ENCODE measurements at places on chromosomes 3 and 15.

GRCh38 chr3:107953722-107954121 is 137.1 kb downstream of the CD47 start:
- DNase-seq: no peak

DNA sequence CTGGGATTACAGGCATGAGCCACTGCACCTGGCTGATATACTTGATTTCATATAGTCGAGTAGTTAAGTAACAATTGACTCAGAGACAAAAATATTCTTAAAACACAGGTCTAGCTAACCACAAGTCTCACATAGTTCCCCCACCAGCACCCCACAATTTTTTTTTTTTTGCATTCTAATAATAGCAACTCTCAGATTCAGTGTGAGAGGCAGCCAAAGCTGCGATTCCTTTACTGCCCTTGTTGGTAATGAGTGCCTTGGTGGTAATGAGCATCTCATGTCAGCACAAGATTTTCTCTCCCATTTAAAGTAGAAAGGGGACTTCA is 72.5 kb downstream of the WWTR1 start:
- DNase-seq: no peak

DNA sequence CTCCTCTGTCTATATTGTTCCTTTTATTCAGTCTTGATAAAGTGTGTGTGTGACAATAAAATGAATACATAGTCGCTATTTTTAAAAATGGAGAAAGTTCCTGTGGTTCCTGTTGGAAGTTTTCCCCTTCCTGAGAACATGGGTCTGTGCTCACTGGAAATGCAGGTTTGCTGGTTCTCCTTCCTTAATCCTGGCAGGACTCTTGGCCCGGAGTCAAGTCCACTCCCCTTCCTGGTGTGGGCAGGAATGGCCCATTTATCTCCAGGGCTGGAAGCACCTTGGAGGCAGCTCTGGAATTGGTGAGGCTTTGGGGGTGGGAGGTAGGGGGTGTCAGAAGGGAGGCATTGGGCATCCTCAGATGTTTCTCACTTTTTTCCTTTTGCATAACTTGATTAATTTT is 30.1 kb downstream of the FOXL2 start:
- DNase-seq: peak; percentile 59

DNA sequence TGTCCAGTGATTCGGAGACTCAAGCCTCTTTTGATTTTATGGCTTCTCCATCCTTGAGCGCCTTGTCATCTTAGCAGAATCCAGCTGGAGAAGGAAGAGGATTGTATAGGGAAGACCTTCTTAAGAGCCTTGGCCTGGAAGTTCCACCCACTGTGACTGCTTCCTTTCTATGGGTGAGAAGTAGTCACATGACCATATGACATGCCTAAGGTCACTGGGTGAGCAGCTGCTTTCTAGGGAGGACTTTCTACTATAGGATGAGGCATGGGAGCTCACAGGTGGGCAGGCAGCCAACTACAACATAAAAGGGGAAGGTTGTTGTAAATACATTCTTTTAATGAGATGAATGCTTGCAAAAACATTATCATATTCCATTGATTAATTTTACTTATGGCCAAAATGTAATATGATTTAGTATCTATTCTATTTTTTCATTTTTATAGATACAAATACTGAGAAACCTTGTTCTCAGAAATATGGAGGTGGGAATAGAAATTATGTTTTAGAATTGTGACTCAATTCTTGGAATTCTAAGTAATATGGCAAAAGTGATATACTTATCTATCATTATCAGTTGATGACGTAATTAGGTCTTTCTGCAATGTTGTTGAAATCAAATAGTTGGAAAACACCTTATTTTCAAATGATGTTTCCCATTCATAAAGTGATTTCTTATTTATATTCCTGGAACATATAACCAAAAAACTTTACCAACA is 53.6 kb upstream of the MINAR1 start:
- DNase-seq: no peak

- DNase-seq: no peak
These were observed 16.4 kb downstream of the HDC start for GRCh38 chr15:50248994-50249582.

- DNase-seq: no peak
These were observed 692 bp downstream of the UBE2E2 start for GRCh38 chr3:23203708-23204330.

- no peak for DNase-seq
These were observed 241.9 kb upstream of the PEX5L start for GRCh38 chr3:180278583-180279188.

- DNase-seq: peak; percentile 56
These were observed 28.3 kb downstream of the RUVBL1 start for GRCh38 chr3:128095222-128095703.

DNA sequence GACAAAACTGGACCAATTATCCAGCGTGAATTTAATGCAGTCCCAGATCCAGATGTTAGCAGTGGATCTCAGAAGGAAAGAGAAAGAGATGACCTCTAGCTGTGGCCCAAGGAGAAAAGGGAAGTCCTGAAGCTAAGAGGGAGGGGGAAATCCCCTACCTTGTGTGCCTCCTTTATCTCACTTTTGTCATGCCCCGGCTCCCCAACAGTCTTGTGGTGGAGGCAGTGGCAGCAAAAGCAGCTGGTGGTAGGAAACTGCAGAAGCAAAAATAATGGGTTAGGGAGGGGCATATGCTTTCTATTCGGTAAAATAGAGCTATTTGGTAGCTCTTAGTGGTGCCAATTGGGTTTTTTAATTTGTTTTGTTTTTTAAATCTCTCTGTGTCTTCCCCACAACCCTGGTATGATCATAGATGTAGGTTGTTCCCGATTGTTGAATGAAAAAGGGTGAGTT is 56.5 kb downstream of the MCTP2 start:
- no peak for DNase-seq

- DNase-seq: no peak
These were observed 2.4 kb downstream of the HTD2 start for GRCh38 chr3:58308728-58309127.

DNA sequence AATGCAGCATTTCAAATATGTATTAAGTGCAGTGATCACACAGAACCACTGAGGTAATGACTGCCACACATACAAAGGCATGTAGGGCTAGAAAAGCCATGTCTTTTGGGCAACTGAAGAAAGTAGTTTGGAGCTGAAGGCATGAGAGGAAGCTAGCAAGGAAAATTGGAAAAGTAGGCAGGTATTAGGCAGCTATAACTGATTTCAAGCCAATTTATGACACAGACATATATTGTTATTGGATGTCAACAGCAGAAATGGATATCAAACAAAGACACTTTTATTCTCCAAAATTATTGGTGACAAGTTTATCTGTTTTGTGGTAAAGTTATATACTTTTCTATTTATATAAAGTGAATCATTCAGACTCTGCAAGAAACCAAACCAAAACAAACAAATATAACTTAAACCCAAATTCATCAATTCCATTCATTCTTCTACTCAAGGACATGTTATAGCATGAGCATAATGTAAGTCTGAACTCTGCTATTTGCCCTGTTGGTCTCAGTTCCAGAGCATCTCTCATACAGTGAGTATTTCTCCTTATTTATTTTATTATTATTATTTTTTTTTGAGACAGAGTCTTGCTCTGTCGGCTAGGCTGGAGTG is 307.4 kb upstream of the COL8A1 start:
- DNase-seq: no peak

- DNase-seq: no peak
These were observed 452.8 kb downstream of the FOXP1 start for GRCh38 chr3:71130471-71131374.

GRCh38 chr3:192409201-192409837 is 318.0 kb downstream of the FGF12 start:
- peak; percentile 41 for DNase-seq

DNA sequence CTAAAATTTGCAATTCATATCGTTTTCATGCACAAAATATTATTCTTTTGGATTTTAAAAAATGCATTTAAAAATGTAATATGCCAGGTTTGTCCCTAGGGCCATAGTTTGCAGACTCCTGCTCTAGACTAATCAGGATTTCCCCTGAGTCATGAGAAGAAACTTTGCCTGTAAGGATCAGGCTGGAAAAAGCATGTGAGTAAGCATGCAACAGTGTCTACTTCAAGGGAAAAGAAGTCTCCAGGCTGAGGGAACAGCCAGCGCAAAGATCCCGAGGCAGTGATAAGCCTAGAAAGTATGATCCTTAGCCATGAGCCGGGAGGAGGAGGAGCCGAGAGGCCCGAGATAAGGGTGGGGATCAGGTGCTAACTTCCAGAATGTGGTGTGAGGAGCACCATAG is 382.8 kb upstream of the CFAP20DC start:
- DNase-seq: no peak

DNA sequence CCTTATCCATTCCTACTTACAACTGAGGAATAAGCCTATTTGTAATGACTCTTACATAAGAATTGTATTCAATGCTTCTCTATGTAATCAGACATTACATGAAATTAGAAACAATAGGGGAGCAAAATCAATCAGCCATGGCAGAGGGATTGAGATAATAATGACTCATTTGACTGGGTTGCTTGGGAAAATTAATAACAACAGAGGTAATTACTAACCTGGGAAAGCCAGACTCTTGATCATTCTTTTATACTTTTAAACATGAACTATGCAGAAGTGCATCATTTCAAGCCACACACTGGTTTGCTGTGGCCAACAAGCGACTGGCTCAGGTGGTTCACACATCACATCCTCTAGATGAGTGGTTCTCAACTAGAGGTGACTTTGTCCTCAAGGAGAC is 126.3 kb upstream of the CRBN start:
- DNase-seq: no peak

- DNase-seq: no peak
These were observed 15.4 kb downstream of the PTX3 start for GRCh38 chr3:157452097-157452496.

- DNase-seq: no peak
These were observed 53.4 kb upstream of the SMAD6 start for GRCh38 chr15:66648588-66648987.

- DNase-seq: no peak
These were observed 1.5 kb upstream of the FSIP1 start for GRCh38 chr15:39784125-39784524.

- no peak for DNase-seq
These were observed 48.7 kb upstream of the RYK start for GRCh38 chr3:134299185-134299887.

DNA sequence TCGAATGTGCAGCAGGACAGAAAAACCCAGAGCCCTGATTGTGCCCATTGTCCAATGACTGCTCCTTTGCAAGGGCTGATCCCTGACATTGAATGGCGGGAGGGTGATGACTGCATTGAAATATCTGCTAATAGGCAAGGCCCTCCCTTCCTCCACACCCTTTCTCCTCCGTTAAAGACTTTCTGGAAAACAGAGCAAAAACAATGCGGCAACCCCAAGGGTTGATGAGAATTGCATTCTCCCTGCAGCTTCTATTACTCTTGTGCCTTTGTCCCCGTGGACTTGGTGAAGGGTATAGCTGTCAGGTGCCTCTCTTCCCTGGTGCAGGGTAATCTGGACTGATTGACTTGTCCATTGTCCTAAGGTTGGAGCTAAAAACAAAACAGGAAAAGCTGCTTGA is 71.8 kb downstream of the THSD4 start:
- no peak for DNase-seq
